ENCODE measurements at places on chromosomes 16 and 17.

GRCh38 chr16:23074423-23074822, 74.8 kb downstream of the USP31 start:
- DNase-seq: no peak

DNA sequence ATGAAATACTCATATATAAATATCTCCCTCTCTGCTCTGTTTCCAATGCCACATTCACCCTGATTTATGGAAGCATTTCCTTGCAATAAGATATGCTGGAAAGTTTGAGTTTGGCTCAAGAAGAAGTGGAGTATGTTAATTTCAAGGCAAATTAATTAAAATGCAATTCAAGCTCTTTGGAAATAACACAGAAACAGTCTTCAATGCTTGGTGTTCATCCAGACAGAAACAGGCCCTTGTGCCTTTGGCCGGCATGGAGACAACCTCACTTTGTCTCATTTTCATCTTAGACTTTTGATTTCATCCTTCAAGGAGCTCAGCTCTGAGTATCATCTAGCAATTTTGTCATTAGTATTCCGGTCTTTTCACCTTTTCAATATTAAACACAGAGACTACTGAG, 210.0 kb downstream of the C16orf95 start:
- DNase-seq: no peak

DNA sequence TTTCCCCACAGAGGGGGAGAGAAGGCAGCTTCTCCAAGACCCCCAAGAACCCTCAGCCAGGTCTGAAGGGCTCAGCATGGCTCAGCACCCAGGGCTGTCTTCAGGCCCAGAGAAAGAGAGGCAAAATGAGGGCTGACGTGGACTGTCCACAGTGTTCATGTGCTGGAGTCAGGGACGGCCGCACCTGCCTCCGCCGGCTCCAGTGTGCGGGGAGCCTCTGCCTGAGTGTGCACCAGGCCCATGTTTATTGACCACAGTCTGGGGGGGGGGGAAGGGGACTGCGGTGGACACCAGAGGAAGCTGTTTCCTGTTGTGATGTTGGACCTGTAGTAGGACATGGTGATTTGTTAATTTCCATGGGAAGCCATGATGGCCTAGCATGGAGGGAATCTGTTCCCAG, 6.9 kb downstream of the MRM1 start:
- no peak for DNase-seq

DNA sequence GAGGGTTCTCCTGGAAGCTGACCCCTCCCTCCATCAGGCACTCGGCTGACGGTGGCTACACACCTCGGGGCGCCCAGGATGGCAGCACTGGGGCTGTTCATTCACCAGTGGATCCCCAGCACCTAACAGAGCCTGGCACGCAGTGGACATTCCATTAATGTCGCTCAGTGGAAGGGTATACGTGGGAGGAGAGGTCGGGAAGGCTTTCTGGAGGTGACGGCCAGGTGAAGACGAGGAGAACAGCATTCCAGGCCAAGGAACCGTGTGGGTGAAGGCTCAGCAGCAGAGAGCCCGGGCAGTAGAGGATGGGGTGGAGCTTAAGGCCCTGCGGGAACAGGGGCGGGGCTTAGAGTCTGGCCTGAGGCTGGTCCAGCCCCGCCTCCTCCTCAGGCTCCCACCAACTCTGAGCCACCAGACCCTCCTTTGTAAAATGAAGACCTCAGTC, 2.5 kb upstream of the HS3ST6 start:
- no peak for DNase-seq

GRCh38 chr17:57986841-57987580, 1.0 kb downstream of the VEZF1 start:
- peak; percentile 32 for DNase-seq

GRCh38 chr17:19647697-19648474, 665 bp upstream of the ALDH3A2 start:
- DNase-seq: no peak

DNA sequence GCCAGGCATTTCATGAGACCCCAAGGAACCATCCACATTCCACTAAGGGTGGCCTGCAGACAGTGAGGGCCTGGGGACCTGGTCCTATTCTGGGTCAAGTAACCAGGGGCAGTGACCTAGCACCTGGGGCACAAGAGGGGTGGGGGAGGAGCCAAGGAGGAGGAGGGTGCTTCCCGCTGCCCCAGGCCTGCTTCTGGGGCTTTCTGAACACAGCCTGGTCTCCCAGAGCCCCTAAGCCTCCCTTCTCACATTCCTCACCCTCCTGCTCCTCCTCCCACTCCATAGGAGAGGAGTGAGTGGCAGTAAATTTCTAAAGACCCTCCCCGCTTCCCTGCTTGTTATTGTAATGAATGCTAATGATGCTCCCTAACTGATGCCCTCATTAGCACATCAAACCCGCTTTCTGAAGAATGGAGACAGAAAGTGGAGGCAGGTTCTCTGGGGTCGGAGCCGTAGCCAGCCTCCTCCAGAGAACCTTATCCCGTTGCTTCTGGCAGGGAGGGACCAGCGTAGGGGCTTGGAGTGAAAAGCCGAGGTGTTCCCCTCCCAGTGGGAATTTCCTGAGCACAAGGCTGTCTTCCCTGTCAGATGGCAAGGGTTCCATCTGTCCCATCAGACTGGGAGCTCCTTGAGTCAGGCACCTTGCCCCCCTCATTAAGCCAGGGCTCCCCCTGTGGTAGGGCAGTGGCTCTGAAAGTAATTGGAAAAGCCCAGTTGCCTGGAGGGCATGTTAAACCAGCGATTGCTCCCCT, 3.7 kb upstream of the SRCIN1 start:
- no peak for DNase-seq

DNA sequence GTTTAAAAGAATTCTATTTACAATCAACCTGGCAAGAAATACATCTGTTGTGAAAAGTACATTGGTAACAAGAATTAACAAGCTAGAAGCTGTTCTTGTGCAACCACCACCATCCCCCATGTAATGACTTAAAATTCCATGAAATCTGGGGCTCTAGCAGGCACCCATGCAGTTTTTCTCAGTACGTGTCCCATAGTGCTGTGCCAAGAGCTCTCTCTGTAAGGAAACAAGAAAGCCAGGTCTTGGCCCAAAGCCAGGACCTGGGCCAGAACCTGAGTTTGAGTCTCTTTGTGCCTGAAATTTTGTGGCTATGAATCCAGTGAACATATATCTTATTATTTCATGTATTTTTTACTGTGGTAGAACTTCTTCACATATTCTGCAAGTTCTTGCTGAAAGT, 46.6 kb downstream of the NUP93 start:
- no peak for DNase-seq

DNA sequence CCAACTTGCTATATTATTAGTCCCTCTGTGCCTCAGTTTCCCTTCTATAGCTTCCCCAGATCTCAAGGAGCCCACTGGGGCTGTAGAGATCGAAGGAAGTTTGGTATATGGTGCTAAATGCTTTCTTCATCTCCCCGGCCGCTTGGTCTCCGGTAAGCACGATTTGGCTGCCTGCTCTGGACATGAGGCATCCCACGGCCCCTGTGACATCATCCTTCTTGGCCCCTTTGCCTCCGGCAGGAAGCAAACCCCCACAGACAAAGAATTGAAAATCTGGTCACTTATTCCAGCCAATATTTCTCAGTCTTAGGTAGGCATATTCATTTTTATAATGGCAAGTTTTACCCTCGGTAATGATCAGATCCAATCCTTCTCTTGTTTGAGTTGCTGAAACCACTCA, 65.8 kb downstream of the WSCD1 start:
- no peak for DNase-seq

DNA sequence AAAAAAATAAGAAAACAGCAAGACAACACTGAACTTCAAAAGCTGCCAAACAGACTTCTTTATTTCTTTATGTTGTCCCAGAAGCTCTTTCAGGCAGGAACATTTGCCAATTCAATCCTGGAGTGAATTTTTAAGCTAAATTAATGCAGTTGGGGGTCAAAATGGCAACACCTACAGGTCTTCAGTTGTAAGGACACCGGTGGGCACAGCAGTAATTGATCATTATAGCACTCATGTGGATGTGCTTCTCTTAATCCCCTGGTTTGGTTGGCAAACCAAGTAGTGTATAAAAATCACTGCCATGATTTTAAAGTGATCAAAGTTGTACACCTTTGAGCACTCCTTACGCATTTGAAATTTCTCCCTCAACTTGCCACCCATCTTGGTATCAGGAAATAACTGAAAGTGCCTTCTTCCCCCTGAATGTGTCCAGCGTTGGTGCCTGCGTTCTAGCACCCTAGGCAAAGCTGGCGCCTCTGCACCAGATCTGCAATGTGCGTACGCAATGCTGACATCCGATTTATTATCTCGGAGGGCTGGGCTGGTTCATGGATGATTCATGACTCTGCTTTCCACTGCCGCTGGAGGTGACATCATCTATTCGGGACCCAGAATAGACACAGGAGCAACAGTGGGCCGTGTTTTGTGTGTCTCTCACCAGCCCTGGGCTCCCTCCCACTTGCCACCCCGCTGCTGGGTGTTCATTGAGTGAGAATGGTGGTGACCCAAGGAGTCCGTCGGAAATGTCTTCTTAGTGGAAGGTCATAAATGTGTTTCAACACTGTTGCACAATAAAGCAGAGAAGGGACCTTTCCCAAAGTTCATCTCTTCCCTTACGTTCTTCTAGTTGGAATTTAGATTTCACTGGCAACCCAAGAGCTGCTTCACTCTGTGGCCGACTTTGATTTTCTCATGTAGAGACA, 203.4 kb downstream of the CCDC182 start:
- DNase-seq: no peak

- no peak for DNase-seq
Observed at GRCh38 chr17:49928837-49929475, 40.0 kb upstream of the DLX4 start.

DNA sequence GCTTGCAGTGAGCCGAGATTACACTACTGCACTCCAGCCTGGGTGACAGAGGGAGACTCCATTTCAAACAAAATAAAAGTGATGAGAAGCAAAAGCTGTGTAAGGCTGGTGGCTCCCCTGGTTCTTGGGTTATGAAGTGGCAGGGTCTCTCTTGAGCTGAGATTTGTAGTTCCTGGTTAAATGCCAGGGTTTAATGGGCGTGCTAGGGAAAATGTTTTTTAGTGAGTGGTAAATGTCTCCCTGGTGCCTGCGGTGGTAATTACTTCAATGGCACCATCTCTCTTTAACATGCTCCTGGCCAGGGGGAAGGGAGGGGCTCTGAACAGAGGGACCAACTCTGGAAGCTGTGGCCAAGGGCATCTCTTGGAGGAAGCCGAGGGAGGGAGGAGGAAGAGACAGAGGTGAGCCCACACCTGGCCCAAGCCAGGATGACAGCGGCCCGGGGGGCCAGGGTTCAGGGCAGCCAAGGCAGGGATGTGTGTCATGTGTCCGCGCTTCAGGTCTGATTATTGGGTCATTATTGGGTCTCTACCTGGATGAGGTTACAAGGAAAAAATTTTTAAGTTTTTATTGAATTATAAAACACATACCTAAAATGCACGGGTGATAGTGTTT, 17.8 kb upstream of the RPL38 start:
- no peak for DNase-seq

DNA sequence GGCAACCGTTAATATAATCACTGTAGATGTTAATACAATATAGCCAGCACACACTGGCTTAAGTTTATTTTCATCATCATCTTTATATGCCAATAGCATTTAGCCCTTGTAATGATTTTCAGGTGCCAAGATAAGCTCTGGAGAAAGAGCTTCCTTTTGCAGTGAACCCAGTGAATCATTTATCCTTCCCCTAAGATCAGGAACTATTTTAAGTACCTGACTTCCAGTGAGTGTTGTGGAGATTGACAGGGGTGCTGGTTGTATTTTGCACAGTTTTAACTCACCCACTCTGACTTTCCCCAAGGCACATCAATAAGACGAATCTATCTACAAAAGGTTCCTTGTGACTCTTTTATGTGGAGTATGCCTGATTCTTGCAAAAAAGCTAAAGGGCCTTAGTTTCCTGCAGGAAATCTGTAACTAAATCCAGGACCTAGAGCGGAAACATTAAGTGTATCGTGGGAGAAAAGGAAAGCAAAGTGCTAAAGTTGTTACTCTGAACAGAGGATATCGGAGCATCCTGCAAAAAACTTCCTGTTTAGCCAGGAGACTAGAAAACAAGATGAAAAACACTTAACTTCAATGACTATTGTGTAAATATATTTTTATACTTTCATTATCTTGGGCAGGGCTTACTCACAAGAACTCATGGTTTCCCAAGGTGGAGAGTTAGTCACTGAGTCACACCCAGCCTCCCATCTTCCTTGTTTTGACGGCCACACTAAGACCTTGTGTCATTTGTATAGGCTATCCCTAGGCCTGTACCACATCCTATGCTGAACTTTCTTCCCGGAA, 183.6 kb downstream of the MAP2K6 start:
- no peak for DNase-seq

DNA sequence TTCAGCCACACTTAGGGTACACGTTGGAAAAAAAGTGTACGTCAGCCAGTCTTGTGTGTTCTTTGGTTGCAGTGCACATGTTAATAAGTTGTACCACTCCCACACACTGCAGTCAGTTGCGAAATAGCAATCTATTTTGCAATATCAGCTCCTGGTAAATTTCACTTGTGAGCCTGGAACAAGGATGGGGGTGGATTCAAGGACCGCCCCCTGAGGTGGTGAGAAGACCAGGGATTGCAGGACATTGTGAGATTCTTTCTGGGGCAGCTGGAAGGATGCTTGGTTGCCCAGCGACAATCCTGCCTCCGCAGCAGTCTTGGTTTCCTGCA, 78.6 kb upstream of the ZFHX3 start:
- no peak for DNase-seq

Measured in stimulated activated CD8-positive, alpha-beta memory T cell treated with anti-CD3 and anti-CD28 coated beads, Interleukin-7, amount 100 ng/mL, for 4 hours (primary cell).